ENCODE measurements at places on chromosomes 7 and 10.
A peak's percentile ranks its signal among the peaks of the same experiment; 100 is the strongest.

GRCh38 chr10:11232222-11232961, 214.7 kb downstream of the CELF2 start:
- no peak for DNase-seq

DNA sequence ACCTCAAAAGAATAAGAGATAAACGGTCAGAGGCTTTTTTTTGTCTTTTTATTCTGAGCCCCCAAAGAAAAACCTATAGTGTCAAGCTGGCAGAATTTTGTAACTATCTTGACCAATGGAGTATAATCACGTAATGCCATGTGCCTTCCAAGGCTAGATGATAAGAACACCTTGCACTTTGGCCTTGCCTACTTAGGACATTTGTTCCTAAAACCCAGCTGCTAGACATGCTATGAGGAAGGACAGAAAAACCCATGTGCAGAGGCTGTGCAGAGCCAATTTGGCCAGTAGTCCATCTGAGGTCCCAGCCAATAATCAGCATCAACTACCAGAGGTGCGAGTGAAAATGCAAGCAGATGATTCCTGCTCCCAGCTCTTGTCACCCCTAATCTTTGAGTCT, 69.9 kb downstream of the EPDR1 start:
- DNase-seq = no peak

GRCh38 chr7:39589323-39590111, 23.3 kb downstream of the YAE1 start:
- peak; percentile 36 for DNase-seq

DNA sequence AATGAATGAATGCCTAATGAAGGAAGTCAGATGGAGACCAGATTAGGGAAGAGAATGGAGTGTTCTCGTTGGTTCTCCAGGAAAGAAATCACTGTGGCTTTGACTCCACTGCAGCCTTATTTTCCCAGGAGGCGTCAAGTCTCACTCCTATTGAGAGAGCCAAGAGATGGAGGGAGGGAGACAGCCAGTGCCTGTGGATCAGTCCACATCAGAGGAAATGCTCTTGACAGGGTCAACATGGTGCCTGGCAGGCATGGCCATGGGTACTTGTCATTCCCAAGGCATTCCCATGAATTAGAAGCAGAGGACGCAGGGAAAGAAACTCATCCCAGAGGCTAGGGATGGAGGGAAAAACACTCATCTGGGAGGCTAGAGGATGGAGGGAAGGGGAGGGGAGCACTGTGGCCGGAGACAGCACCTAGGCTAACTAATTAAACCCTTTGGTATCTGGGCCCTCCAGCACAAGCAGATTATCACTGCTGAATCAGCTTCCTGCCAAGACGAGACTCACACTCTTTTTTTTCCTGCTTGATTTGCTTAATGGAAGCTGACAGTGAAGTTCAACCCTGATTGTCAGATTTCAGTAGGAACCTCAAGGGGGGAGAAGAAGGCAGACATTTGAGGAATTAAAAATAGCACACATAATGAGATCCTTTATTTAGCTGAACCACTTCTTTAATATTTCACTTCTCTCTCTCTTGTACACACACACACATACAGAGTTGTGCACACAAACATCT, 1233.2 kb upstream of the AUTS2 start:
- no peak for DNase-seq

DNA sequence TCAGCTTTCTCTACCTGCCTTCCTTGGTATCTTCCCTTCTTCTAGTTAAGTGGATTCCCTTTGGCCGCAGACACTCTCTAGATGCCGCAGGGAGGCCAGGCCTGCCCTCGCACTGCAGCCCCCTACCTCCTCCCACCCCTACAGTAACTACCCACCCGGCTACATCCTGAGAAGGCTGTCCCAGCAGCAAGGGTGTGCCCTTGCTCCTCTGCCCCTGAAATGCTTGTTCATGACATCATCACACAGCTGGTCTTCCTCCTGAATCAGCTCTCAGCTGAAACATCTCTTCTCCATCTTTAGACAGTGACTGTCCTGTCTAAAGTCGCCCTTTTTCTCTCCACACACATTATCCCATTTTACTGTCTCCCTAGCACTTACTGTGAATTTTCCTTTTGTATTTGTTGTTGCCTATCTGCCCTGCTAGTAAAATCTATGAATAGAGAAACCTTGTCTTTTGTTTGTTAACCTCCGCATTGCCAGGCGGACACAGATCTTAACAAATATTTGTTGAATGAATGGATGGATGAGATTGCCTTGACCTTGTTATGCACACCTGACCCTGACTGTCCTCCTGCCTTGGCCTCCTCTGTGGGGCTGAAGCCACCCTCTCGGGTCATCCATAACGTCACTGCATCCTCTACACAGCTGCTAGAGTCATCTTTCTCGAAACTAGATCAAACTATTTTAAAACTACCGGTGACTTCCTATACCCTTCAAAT, 108.9 kb upstream of the GATA3 start:
- DNase-seq = no peak

DNA sequence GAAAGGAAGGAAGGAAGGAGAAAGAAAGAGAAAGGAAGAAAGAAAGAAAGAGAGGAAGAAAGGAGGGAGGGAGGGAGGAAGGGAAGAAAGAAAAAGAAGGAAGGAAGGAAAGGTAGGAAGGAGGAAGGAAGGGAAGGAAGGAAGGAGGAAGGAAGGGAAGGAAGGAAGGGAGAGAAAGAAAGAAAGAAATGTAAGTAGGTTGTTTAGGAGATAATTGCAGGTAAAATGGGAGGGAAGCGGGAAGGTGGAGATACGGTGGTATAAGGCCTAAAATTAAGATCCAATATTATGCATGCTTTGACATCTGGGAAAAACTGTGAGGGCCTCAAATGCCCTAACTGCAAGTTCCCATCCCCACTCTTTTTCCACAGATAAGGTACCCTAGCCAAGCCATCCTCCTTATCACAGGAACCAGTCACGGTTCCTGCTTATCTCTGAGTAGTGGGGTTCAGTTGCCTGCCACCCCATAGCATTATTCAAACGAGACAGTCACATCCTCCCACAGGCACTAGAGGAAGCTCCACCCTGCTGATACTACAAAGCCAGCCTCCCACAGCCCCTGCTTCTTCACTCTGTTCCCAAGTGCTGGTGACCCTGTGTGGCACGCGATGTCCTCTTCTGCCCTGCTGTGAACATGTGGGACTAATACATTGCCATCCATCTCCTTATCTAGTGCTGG, 28.7 kb downstream of the ST8SIA6 start:
- DNase-seq = no peak

- no peak for DNase-seq
Measured at GRCh38 chr10:115818012-115818411, 455.0 kb downstream of the GFRA1 start.

GRCh38 chr7:131336956-131337355, 9.3 kb downstream of the MKLN1 start:
- DNase-seq = no peak
